ENCODE measurements at places on chromosomes 16 and 17.

DNA sequence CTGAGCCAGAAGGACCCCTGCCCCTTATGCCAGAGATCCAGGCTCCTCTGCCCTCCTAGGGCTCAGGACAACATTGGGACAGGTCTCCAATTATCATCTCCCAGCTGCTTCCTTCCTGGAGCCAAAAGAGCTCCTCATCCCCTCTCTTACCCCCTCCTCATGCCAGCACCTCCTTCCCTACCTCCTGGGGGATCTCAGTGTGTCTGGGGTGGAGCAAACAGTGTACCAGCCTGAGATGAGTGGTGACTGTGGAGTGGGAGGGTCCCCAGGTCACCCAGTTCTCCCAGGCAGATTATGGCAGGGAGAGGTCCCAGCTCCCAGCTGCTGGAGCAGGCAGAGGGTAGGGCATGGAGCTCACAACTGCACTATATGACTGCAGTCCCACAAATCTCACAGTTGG is 23.7 kb downstream of the SRCIN1 start:
- no peak for DNase-seq

DNA sequence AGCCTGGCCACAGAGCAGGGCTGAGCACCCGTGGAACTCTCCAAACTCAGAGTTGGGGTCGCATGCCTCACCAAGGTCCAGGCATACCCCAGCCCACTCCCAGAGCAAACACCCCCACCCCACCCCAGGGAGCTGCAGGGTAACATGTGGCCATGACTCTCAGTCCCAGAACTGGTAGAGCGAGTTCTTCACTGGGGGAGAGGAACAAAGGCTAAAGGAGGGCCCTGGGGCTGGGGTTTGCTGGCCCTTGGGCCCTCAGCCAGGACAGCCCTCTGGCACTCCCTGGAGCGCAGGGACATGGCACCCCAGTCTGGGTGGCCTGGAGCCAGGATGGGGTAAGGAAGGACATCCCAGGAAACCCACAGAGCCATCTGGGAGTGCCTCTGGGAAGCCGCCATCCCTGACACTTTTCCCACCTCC is 4.2 kb downstream of the HID1 start:
- DNase-seq, result no peak

DNA sequence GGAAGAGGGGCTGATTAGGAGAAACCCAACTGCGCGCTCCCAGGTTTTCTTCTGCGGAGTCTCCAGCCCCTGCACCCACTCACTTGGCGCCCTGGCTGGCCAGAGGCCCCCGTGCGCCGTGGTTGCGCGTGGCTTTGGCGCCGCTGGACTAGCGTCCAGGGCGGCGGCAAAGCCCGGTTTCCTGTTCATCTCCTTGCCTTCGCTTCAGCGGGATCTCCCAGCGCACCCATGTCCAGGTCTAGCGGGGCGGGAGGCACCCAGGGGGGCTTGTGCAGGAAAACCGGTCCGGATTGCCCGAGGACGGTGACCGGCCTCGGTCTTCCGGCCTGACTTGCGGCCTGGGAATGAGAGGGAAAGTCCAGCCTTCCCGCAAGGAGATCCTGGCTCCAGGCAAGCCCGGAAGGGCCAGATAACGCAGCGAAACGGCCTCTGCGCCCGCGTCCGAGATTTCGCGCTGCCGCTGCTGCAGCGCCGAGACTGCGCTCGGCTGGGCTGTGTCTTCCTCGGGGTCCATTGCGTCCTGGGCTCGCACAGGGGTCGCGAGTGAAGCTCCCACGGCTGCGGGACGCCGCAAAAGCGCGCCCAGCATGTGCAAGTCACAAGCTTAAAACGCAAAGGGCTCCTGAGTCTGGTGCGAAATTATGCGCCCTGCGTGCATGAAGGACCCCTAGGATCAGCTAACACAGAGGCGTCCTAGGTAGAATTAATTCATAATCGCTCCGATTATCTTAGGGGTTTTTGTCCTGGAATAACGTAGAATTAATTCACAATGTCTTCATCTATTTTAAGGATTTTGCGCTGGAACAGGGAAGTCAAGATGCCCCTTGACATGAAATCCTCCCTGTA is 5.7 kb downstream of the FOXF1 start:
- DNase-seq, result no peak

- no peak for DNase-seq
Observed at GRCh38 chr16:13138528-13138927, 237.1 kb downstream of the SHISA9 start.

DNA sequence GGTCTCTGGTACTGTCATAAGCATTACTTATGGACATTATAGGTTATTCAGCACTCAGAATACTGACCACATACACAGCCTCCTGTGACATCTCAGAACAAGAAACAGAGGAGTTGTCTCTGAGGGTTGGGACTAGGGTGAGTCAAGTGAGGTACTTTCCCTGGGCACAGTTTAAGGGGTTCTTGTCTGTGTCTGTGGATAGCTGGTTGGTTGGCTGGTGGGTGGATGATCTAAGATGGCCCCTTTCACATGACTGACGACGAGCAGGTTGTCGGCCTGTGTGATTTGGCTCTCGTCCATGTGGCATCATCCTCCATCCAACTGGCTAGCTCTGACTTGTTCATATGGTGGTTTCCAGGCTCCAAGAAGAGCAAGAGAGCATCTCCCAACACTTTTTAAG is 163.9 kb downstream of the PRKCB start:
- peak; percentile 89 for DNase-seq

GRCh38 chr17:45345246-45345553 is 28.4 kb upstream of the MAP3K14 start:
- DNase-seq, result no peak

- no peak for DNase-seq
Observed at GRCh38 chr16:77849646-77850258, 61.4 kb downstream of the VAT1L start.

DNA sequence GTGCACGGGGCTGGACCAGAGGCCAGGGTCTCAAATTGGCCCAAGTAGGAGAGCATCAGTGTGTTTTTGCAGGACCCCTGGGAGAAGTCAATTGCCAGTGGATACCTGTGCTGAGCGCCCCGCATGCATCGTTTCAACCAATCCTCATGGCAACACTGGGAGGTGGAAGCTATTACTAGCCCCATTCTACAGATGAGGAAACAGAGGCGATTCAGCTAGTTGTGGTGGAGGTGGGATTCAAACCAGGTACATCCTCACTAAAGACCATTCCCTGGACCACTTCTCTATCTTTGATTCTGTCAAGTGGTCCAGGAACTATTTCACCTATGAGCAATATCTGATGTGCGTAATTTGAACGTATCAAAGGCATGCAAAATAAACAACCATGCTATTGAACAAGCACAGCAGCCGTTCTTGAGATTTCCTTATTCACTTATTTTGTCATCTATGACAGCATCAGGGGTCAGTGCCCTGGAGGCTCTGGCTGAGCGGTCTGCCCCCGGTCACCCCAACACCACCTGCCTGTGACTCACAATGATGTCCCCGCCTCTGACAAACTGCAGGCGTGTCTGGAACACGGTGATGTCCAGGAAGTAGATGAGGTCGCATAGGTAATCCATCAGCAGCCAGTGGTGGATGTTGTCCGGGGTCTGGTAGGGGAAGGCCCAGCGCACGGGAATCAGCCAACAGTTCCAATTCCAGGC is 54.0 kb downstream of the CNGB1 start:
- DNase-seq, result no peak

DNA sequence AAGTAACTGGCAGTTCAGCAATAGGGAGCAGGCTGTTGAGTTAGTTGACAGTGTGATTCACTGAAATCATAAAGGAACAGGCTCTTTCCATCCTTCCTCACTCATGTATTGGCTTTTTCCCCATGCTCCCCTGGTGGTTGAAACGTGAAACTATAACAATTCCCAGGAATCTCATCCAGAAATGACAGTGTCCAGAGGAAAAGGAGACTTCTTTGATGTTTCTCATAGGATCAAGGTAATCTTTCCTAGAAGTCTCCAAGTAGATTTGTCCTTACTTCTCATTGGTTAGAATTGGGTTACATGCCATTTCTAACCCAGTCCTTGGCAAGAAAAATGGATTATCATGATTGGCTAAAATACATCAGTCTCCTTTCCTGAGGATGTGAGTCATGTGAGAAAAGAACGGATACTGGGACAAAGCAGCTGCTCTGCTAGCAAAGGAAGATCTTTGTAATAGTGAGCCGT is 14.4 kb downstream of the TTC19 start:
- DNase-seq, result no peak

Measured in activated CD4-positive, alpha-beta memory T cell treated with anti-CD3 and anti-CD28 coated beads for 36 hours (primary cell).